ENCODE measurements at places on chromosomes 2 and 18.
A peak's percentile ranks its signal among the peaks of the same experiment; 100 is the strongest.

DNA sequence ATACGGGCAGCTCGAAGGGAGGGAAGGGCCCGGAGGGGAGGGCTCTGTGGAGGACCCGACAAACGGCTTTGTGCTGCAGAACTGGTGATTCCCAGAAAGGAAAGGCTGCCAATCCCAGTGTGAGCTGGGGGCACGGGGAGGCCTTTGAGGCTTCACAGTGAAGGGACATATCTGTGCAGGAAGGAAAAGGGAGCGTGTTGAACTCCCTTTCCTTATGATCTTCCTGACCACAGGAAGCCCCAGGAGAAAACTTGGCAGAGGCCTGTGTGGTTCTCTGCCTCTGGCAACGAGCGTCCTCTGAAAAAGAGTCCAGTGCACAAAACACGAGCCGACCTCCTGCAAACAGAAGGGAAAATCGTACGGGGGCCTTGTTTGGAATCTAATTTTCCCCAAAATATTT is 683.5 kb upstream of the SALL3 start:
- DNase-seq = no peak

GRCh38 chr2:172038604-172039003 is 38.9 kb downstream of the METAP1D start:
- no peak for DNase-seq

DNA sequence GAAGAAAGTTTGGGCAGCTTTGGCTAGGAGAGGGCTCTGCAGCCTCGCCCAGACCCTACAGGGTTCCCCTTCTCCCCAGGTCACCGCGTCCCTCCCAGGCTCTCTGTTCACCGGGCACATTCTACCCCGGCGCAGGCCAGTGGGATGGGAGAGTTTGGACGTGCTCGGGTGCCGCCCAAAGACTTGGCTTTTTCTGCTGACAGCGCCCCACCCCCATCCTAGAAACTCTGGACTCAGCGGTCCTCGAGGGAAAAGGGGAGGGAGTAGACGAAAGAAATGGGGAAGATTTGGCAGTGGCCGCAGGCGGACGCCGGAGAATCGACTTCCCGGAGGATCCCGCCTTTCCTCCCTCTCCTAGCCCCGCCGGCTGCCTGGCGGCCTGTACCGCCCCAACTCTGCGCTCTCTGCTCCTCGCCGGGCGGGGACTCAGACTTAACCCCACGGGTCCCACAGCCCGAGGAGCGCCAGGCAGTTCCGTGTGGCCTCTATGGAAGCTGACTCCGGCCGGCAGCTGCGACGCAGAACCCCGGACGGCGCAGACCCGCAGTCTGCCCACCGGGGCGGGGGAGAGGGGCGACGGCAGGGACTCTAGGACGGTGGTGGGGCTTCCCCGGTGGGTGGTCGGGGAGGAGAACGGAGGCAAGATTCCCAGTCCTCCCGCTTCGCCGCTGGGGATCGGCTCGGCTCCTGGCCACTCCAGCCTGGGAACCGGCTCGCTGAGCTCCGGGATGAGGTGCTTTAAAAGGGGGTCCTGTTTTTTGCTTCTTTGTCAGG is 863 bp upstream of the SIX2 start:
- DNase-seq = peak; percentile 93

DNA sequence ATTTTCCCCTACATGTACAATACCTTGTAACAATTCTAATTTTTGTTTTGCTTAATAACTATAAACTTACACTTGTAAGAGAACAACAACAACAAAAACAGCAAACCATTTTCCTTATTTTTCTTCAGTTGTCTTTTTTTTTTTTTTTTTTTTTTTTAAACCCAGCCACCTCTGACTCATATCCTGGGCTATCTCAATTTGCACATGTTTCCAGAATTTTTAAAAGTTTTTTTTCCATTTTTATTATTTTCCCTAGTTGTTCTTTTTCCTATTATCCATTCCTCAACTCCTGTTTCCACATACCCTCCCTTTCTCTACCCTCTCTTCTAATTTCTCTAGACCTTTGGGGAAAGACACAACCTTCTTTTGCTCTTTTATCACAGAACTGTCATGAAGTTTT is 112.5 kb downstream of the EFEMP1 start:
- no peak for DNase-seq

DNA sequence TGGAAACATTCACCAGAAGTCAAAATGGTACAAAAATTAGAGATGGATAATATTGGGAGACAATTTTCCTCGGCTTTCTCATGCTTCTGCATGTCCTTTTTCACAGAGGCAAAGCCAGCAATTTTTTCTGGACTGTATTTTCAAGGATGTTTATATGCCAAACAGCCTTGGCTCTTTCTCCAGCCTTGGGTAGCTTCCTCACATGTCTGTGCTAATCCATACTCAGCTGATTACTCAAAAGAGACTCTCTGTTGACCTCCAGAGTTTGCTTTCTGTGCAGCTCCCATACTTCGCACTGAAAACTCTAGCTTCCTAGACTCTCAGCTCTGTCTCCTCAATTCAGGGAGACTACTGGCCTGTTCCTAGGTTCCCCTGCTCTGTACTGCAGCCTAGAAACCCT is 10.6 kb downstream of the C18orf63 start:
- no peak for DNase-seq

DNA sequence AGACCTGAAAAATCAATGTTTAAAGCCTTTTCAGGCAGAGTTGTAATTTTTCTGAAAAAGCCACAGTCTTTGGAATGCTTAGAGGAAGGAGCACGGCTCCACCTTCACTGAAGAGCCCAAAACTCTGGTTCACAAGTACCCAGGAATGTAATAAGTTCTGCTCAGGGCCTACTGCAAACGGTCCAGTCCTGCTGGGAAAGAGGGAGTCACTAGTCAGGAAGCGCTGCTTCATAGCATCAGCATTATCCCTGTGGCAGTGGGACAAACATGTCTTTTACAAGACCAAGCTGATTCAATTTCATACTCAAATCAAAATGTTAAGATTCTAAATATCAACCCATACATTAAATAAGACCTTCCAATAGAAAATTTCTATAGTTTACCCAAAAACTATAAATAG is 152.9 kb upstream of the PGAP1 start:
- DNase-seq = no peak

DNA sequence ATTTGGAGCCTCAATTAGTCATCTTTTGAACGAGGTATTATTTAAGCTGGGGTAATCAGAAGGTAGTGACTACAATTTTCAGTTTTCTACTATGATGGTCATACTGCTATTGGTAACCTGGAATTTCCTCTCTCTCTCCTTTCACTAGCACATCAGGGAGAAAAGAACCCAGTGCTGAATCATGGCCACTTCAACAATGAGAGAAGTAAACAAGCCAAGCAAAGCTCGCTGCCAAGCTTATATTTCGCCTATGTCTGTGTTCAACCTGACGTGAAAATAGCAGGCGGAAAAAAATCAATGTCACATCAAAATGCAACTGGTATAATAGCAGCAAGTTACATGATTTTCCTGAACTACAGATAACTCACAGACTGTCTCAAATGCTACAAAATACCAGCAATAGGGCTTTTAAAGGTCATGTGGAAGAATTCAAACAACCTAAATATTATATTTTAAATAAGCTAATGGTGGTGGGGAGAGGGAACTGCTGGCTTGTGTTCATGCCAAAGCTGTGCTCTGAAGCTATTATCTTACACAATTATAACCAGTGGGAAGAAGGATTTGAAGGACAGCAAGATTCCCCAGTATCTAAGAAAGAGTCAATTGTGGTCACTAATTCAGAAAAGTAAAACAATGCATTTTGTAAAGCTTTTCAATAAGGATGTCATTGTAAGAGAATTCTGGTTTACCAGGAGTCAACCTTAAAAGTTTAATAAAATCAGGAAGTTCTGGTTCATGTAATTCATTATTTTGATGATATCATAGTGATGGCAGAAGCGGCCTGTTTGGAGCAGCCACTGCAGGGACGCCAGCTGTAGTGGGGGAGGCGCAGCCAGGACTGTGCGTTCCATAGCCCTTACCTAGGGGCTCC is 38.0 kb downstream of the RNF152 start:
- no peak for DNase-seq

DNA sequence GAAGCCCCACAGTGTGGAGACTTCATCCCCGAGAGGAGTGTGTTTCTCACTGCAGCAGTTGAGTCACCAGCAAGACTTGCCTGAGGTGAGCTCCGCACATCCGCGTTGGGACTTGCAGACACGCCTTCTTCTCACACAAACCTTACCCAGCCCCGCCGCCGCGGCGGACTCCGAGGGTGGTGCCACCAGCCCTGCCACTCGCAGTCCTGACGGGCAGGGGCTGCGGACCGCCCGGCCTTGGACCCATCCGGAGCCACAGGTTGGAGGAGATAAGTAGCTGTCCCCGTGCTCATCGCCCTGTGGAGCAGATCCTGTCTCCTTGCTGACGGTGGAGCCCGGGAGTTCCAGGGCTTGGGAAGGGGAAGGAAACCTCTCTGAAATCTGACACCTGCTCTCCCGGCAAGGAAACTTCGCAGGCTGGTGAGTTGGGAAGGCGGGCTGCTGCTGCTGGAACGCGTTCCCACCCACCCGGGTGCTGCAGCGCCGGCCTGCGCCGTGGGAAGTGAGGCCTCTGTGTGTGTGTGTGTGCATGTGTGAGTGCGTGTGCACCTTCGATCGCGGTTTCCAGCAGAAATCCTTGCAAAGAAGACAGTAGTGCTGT is at the start of gene RAB27B:
RAB27B (plus strand) TSS at position 197 of the 601 bp plus-strand sequence. CDS start 49,109 bp downstream, outside the sequence.
- DNase-seq = peak; percentile 74

GRCh38 chr18:32048507-32049091 is 30.0 kb downstream of the RNF125 start:
- peak; percentile 22 for DNase-seq
